NCI-H1694 (cell line): ENCODE measurements at places on chromosomes 2 and 18.

- no peak for DNase-seq
Observed at GRCh38 chr18:35861367-35862118, 110.9 kb upstream of the RMP24 start.

DNA sequence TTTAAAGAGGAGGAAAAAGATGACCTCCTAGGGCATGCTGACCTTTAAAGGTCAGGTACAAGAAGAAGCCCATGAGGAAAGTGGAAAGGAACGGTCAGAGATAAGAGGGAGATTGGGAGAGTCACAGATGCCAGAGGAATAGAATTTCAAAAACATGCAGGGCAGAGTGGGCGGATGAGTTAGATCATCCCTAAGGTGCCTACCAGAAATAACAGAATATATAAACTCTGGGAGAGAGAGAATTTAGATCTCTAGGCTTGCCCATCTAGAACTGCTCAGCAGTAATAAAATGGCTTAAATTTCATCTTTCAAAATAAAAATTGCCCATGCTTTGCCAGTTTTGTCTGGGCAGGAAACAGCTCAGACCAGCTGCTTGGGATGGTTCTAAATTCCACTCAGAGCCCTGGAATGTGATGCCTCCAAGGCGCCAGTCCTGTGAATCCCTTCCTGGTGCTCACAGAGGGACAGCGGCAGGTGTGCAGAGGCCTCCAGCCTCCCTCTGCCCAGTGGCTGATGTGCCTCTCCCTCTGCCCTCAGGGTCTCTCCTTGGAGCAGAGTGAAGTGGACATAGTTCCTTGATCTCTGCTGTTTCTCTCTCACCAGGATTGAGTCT, 130.9 kb downstream of the ANTXR1 start:
- DNase-seq = no peak

DNA sequence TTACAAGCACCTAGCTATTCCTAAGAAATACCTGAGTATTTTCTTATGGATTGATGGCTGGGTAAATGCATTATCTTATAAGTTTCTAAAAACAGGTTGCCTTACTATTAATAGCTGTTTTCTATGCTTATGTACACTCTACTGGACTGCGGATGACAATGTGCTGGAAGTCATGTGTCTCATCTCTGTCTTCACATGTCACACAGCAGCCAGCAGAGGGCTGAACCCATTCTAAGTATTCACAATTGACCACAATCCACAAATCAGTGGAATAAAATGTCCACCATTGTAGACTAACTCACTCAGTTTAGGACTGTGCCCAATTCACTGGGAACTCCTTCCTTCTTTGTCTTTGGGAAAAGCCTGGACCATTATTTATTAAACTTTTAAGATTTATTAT, 371.2 kb downstream of the INSIG2 start:
- DNase-seq = no peak

DNA sequence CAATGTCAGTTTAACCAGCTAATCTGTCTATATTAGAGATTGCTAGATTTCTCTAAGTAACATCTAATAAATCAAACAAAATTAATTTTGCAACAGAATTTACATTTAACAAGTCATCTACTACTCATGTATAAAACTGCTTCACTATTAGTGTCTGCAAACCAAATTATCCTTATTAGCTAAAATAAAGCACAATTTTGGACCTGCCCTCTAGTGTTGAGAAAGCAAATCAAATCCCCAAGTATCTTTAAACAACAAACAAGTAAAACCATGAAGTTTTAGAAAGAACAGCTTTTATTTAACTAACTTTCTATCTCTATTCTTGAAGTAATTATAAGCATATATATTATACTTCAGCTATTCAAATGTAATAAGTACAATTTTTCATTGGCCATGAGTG, 113.1 kb upstream of the SP3 start:
- DNase-seq = peak; percentile 2

GRCh38 chr2:32735348-32735747, 107.5 kb downstream of the TTC27 start:
- DNase-seq = no peak

GRCh38 chr2:37720533-37721200, 49.2 kb upstream of the CDC42EP3 start:
- DNase-seq = no peak

DNA sequence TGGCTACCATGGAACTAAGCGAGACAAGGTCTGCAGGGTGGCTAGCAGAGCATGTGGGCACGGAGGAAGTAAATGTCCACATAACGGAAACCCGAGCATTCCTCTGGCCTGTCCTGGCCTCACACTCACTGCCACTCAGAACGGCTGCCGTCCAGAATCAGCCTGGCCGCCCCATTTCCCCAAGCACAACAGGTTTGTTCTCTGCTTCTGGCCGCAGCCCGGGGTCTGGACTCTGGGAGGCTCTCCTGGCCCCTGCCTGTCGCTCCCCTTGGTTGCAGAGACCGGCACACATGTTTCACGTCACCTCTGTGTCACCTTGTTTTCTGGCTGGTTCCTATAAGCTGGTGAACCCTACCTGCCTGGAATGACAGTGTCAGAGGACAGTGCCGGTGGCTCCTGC, 69.3 kb downstream of the GLI2 start:
- DNase-seq = no peak

- DNase-seq = no peak
Observed at GRCh38 chr2:203650860-203651613, 55.4 kb upstream of the CD28 start.

DNA sequence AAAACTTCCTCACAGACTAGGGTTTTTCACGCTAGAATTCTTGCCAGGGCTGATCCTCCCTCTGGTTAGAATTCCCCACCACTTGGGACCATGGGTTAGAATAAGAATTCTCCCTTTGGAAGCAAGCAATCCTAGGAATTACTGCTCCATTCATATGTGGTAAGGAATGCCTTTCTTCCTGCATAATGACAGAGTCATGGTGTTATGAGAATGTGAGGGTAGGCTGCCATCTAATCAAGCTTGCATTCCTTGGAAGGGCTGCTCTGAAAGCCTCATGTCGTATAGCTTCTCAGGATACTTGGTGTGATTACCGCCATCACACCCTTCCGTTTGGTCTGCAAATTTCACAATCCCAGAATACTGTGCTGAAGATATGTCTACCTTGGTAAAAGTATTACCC, 1282.4 kb upstream of the PIK3C3 start:
- no peak for DNase-seq

DNA sequence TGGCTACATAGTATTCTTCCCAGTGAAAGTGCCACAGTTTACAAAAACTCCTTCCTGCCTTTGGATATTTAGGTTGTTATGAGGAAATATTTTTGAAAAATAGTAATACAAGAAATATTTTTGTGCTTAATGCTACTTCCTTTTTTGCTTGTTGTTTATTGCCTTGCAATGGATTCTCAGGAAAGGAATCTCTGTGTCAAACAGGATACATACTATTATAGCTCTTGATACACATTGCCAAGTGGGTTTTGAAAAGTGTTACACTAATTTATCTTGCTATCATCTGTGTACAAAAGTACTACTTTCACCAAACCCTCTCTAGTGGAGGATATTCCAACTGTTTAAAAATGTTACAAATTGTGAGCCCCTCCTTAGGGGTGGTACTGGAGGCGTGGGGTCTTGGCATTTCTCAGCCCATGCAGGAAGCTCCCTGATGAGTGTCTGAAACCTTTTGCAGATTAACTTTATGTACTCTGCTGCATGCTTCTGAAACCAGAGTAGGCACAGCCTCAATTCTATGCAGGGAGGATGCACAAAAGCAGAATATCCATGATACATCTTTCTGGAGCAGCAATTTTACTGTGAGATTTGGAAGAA, 54.5 kb downstream of the EVA1A start:
- DNase-seq = no peak

DNA sequence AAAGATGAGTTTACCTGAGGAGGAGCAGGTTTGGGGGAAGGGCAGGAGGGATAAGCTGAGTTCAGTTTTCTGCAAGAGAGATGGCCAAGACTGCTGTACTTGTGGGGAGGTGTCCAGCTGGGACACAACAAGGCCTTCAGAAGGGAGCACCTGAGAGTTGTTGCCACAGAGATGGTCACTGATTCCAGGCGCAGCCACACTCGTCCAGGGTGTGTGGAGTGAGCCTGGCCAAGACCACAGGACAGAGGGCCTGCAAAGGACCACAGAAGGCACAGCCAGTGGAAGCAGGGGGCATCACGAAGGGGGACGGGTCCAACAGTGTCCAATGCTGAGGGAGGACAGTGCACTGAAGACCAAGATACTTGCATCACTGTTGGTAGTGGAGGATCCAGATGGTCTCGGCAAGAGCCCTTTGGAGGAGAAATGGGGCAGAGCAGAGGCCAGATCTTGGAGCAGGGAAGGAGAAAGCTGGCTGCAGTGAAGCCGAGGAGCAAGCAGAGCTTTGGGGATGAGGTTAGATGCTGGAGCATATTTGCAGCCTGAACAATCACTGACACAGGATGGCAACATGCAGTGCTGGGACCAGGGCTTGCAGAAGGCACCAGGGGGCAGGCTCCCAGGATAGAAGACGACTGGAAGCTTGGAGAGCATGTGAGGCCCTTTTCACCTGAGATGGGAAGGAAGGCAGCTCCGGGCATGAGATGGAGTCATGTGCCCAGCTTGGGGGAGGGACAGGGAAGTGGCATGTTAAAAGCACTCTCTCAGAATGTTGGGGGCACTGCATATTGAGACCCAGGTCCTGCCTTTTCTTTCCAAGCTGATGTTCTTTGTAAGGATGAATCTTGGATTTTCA, 214.0 kb downstream of the CYP26B1 start:
- DNase-seq = no peak

- DNase-seq = no peak
Observed at GRCh38 chr2:42895134-42895790, 102.9 kb upstream of the HAAO start.

GRCh38 chr18:7452331-7452730, 114.8 kb upstream of the PTPRM start:
- peak; percentile 1 for DNase-seq
